ENCODE measurements at places on chromosomes 7 and 10. TPM values are rescaled to one million over a fixed set of nuclear protein-coding genes. Genes with fewer than 3 reads are reported as not detected.

GRCh38 chr10:61164458-61165160, 220.6 kb upstream of the RHOBTB1 start:
- H3K4me3 ChIP-seq, result no peak overlapping the region
- H3K27me3 ChIP-seq, result no peaks in the 10 kb centered on the region
- no peak overlapping the region for H3K27ac ChIP-seq
- H3K36me3 ChIP-seq, result no peaks in the 10 kb centered on the region
- DNase-seq, result no peak

DNA sequence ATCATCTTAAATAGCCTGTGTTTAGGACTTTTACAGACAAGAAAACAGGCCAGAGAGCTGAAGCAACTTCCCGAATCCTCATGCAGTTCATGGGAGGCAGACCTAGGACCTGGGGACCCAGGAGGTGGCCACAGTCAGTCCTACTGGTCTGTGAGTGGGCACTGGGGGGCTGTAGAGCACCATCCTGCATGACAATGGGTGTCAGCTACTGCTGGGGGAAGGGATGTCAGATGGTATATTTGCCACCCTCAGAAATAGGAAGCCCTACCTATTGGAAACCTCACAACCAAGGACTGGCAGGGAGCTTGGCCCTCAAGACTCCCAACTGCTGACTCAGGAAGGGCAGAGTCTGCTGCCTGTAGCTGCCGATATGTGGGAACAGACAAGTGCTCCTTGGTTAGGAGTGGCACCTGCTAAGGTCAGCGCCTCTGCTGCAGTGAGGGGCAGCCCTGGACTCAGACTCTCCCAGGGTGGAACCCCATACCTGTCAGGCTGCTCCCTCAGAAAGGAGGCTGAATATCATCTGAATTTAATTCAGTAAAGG, 29.7 kb downstream of the OGDH start:
- no peak overlapping the region for H3K27ac ChIP-seq
- no peak overlapping the region for H3K4me3 ChIP-seq
- H3K4me1 ChIP-seq, result peaks cover 18% of the 10 kb centered on the region

Gene HMX3
- total RNA-seq, result not detected

Gene IFIT2
- total RNA-seq, result 2.1 TPM

Gene BAIAP2L1
- 2.5 TPM for total RNA-seq
